LHCN-M2 (cell line): ENCODE measurements at places on chromosomes 12 and 14. TPM values are rescaled to one million over a fixed set of nuclear protein-coding genes. Genes with fewer than 3 reads are reported as not detected.

GRCh38 chr14:59309291-59309900, 120.9 kb downstream of the DAAM1 start:
- no peak for DNase-seq

GRCh38 chr14:80933282-80933681, 8.3 kb downstream of the CEP128 start:
- no peak for DNase-seq

DNA sequence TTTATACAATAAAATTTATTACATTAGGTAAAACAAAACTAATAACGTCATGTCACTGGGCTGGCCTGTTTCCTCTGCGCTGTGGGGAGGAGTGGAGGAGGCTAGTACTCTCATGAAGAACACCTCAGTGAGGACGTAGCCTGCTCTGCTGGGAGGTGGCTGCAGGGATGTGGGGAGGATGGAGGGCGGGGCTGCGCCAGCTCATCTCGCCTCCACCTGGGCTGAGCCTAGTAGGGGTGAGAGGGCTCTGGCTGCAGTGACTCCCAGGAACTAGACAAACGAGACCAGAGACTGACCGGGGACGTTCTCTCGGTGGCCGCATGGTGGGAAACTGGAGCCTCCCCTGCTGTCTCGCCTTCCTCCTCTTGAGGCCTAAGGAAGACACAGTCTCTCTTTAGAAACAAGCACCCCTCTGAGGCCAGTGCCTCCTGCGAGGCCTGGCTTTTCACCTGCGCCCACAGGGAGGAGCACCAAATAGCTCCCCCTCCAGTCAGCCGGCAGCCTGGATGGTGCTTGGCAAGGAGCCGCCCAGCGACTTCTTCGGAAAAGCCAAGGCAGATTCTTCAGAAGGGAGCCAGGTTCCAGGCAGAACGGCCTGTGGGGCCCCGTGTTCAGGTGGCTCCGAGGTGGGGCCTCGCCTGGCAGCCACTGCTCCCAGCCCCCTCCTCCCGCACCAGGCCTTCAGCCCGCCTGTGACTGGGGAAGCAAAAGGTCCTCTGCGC, 62.4 kb downstream of the PLEKHG3 start:
- DNase-seq, result no peak

DNA sequence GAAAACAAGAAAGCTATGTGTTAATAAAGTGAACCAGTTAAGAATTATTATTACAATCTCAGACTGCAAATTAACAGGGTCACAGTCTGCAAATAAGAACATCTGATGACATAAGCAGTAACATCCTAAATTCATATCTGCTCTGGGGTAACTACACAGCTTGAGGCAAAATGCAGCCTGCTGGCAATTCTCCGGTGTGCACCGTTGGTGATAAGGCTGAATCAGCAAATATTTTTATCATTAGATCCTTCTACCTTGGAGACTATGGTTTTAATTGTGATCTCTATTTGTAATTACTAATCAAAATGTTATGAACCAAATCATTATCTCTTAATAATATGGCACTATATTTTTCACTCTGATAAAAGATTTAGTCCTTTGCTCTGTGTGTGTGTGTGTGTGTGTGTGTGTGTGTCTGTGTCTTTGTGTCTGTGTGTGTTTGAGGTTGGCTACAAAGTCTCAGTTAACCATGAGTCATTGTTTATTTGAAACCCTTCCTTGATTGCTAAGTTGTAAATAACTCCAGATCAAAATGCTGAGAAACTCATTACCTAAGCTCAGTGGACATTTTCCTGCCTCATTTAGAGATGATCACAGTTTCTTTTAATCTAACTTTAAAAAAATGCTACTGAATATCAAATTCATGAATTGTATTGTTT, 442.6 kb downstream of the GXYLT1 start:
- no peak for DNase-seq

TAS2R42 gene
- total RNA-seq, result not detected in 2 replicates

HEBP1 gene
- 7.7 and 8.0 TPM in 2 replicates for total RNA-seq

TESPA1 gene
- total RNA-seq, result not detected in 2 replicates

CCND2 gene
- total RNA-seq, result 109 and 133 TPM in 2 replicates

RNASE1 gene
- not detected in 2 replicates for total RNA-seq
